Amniotic stem cell (primary cell): ENCODE measurements at places on chromosomes 5 and 9.

DNA sequence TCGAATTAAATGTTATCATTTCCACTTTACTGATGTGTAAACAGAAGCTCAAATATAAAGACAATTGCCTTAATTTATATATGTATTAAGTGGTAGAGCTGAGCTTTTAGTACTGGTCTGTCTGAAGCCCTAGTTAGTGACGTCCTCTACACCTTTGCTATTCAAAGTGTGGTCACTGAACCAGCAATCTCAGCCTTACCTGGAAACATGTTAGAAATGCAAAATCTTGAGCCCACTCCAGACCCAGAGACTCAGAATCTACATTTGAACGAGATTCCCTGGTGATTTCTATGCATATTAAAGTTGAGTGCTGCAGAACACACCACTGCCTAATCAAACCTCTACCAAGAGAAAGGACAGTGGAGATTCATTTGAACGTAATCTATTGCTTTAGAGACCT, 88.3 kb upstream of the MPDZ start:
- DNase-seq = no peak

DNA sequence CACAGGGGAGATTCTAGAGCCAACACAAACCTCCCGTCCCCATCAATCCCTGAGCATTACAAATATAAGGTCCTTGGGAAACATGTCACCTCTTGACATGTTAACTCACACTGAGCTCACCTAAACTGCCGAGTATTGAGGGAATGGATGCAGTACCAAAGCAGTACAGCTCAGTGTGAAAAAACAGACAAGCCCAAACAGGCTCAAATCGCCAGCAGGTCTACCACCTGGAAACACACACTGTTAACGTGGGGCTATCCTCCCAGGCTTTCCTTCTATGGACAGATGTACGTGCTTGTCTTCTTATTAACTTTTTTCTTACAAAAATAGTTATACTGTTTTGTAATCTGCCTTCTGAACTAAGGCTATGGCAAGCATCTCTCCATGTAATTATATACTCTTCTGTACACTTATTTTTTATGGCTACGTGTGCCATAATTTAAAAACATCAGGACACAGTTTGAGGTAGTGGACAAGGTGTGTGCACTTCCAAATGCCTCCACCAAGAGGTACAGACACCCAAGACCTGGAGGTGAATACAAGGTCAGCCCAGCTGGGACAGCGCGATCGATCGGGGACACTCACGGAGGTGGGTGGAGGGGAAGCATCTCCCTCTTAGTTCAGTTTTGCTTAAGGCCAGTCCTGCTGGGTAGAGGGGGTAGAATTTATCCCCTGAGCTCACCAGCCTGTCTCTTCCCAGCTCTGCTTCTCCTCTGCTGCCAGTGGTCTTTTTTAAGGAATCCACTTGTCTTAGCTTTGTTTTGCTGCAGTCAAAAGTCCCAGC, 76.5 kb downstream of the DAP start:
- no peak for DNase-seq

GRCh38 chr5:135269931-135270421, 129.1 kb downstream of the MACROH2A1 start:
- peak; percentile 86 for DNase-seq

DNA sequence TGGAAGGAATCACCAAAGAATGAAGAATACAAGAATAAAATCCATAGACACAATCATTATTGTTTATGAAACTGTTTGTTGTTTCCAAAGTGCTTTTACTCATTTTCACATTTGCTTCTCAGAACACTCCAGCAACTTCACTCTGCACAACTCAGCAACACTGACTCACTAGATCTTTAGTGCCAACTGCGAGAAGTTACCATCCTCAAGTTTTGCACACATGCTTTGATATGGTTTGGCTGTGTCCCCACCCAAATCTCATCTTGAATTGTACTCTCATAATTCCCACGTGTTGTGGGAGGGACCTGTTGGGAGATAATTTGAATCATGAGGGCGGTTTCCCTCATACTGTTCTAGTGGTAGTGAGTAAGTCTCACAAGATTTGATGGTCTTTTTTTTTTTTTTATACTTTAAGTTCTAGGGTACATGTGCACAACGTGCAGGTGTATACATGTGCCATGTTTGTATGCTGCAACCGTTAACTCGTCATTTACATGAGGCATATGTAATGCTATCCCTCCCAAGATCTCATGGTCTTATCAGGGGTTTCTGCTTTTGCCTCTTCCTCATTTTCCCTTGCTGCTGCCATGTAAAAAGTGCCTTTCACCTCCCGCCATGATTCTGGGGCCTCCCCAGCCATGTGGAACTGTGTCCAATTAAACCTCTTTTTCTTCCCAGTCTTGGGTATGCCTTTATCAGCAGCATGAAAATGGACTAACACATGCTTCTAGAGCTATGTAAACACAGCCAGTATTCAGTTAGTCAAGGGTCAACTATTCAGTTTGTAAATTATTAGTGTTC, 36.9 kb downstream of the CLINT1 start:
- no peak for DNase-seq

DNA sequence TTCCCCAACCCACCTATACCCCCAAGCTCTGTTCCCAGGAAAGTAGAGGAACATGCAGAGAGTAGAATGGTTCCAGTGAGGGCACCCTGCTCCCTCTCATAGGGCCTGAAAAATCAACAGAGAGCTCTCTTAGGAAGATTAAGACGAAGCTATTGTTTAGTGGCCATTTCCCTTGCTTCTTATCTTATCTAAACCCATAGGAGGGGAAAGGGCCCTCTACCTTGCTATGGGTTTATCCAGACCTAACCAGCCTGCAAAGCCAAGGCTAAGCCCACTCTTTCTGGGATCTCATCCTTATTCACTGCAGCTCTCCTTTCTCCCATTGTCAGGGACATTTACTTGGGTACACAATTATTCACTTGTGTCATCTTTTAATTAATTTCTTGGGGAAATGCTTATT, 39.3 kb upstream of the HK3 start:
- no peak for DNase-seq

DNA sequence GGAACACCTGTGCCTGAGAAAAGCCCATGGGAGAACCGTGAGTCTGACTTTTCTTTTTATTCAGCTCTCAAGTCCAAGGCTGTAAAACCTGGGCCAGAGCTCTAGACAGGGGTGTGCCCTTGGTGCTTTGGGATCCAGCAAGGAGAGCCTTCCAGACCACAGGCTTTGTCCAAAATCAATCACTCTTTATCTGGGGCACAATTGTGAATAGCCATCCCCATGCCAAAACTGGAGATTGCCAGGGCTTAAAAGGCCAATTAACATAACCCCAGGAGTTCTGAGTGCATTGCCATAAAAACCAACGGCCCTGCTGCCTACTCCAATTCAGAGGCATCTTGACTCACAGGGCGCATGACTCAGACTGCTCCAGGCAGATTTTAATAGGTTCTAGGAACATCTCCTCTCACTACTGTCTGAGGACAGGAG, 391.8 kb downstream of the ARHGEF28 start:
- peak; percentile 39 for DNase-seq

- no peak for DNase-seq
These were observed 158.8 kb downstream of the GAS1 start for GRCh38 chr9:86788456-86788855.

DNA sequence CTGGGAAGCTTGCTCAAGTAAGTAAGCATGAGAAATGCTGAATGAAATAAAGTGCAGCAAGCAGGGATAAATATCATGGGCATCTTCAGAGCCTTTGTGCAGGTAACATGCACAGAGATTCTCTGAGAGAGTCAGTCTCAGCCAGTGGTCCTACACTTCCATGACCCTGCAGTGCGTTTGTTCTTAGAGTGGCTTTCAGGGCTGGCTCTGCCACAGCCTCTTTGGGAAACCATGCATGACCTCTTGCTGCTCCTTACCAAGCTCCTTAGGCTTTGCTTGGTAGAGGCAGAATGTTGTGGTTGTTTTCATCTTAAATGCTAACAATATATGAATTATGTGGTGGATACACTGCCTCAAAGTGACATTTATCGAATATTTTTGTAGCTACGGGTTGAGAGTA, 5.4 kb downstream of the SYK start:
- no peak for DNase-seq

- DNase-seq = no peak
These were observed 844 bp upstream of the MCCC2 start for GRCh38 chr5:71586052-71586940.

DNA sequence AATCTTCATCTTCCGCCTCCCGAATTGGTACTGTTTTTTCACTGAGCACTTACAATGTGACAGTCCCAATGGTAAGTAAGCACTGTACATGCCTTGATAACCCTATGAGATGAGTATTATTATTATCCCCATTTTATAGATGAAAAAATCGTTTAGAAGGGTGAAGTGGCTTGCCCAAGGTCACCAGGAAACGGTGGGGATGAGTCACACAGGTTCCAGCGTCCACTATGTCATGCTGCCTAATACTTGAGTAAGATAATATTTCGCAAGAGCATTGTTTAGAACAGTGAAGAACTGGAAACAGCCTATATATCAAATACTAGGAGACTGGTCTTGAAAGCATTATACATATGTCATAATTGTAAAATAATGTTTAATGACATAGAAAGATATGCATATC, 12.9 kb downstream of the HAND1 start:
- no peak for DNase-seq

DNA sequence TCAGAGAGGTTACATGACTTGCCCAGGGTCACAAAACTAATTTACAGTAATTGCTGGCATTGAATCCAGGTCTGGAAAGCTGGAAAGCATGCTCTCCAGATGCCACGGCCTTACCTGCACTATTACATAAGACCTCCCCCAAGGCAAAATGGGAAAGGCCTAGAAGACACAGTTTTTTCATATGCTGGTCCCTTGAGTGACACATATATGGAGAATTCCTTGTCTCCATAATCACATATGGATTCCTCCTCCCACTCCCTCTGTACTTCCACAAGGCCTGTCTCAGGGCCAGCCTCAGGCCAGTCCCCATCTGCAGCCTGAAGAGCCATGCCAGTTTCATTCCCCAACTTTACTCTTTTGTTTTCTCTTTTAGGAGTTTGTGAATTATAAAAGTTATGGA, 28.6 kb upstream of the MEIKIN start:
- DNase-seq = no peak

DNA sequence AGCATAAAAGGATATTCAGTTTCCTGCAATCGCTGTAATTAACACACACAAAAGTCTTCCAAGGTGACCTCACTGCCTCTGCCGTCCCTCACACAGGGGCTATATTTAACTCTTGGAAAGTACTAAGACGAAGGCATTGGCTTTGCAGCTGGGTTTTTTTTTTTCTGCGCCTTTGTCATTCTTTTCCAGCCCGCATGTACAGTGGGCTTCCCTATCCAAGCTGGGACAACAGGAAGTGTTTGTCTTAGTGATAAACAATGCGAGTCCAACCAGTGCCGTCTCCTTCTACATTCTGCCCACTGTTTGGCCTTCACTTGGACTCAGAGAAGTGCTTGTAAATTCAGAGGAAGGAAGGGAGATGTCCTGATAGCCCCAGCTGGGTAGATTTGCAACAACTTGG, 17.6 kb downstream of the AFAP1L1 start:
- no peak for DNase-seq

DNA sequence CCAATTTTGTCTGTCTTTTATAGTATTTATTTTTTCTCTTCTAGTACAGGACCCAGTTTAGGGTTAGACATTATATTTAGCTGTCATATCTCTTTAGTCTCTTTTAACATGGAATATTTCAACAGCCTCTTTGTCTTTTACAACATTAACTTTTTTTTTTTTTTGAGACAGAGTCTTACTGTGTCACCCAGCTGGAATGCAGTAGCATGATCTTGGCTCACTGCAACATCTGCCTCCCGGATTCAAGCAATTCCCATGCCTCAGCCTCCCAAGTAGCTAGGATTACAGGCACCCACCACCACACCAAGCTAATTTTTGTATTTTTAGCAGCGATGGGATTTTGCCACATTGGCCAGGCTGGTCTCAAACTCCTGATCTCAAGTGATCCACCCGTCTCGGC, 90.1 kb downstream of the ADAMTS6 start:
- DNase-seq = no peak
